ENCODE measurements at places on chromosomes 11 and 22.

GRCh38 chr11:33722590-33723234, 13.5 kb downstream of the CD59 start:
- no peak for DNase-seq

- no peak for DNase-seq
Measured at GRCh38 chr11:61134801-61135257, 26.4 kb downstream of the VPS37C start.

- DNase-seq, result no peak
Measured at GRCh38 chr22:43921370-43921769, 2.2 kb upstream of the PNPLA3 start.

GRCh38 chr11:66335531-66336233, 552 bp downstream of the RIN1 start:
- DNase-seq, result peak; percentile 67

DNA sequence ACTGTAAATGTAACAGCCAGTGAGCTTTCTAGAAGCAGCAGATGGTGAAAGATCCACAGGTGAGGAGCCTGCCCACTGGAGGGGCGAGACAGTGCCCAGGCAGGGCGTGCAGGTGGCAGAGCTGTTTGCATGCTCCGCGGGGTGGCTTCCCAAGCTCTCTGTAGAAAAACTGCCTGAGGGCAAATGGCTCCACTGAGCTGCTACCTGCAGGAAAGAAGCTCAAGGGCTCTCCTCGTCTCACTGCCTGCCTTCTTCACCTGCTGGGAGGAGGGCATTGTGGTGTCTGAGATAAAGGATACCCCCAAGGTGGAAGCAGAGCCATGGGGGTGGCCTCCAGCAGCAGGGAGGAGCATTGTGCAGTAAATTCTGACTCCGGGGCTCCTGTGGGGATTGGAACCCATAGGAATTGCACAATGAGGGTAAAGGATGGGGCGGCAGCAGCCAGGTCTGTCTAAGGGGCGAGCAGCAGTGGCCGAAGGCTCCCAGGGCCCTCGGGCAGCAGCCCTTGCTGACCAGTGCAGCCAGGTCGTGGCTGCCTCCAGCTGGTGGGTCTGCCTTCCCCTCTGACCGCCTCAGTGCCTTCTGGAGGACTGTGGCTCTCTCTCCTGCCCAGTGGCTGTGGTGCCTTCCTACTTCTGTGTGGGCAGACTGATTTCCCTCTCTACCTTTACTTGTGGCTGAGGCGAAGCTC, 28.0 kb upstream of the CABP7 start:
- DNase-seq, result no peak

DNA sequence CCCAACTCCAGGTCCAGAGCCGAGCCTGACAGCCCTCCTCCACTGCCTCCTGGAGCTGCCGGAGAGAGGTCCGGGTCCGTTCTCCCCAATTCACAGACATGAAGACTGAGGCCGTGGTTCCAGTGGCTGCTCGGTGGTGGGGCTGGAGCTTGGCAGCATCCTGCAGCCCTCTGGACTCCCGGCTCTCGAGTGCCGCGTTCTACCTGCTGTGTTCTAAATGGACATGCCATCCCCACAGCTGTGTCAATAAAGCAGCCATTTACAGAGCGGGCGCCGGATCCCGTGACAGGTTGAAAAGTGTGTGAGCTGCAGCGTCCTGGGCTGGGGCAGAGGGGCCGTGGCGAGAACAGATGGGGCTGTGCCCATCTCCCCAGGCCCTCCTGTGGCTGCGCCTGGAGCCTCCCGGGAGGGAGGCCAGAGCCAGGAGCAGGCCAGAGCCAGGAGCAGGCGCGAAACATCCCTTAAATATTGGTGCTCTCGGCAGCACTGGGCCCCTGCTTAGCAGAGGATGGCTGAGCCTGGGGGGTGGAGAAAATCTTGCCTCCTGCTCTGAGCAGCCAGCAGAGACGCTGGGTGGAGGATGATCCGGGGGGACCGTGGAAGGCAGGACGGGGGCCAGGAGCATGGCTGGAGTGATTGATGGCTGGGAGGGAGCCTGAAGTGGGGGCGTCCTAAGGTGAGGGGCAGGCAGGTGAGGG, 46.2 kb downstream of the FLRT1 start:
- no peak for DNase-seq

DNA sequence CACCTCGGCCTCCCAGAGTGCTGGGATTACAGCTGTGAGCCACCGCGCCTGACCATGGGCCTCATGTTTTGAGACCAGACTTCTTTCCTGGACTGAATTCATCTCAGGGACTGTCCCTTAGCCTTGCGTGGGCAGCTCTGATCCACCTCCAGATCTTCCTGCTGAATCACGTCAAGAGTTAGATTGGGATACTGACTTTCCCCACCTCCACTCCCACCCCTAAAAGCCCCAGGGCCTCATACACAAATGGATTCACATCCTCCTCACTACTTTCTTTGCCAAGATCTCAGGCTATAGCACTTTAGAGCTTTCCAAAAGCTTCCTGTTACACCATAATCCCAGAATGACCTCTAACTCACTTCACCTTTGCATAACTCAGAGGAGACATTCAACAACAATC, 12.1 kb downstream of the CCDC87 start:
- DNase-seq, result no peak

DNA sequence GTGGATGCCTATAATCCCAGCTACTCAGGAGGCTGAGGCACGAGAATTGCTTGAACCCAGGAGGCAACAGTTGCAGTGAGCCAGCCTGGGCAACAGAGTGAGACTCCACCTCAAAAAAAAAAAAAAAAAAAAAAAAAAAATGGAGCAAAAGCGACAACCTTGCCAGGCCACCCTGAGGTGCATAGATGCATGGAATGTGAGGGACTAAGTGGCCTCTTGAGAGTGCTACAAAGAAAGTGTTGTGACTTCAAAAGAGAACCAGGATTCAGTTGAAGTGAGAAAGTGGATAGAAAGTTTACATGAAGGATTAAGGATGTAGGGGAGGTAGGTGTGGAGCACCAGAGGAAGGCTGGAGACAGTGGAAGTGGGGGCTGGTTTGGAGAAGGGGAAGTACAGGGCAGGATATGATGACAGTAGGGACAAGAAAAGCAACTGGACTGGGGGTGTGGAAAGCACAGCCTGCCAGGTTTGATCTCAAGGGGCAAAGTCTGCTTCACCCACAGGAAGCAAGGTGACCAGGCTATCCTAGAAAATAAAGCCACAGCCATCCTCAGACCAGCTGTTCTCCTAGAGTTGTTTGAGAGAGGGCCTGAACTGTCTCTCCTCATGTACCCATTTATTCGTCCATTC, 36.0 kb upstream of the OLFML1 start:
- no peak for DNase-seq

- DNase-seq, result no peak
Measured at GRCh38 chr22:44895296-44896055, 114.3 kb downstream of the PHF21B start.

DNA sequence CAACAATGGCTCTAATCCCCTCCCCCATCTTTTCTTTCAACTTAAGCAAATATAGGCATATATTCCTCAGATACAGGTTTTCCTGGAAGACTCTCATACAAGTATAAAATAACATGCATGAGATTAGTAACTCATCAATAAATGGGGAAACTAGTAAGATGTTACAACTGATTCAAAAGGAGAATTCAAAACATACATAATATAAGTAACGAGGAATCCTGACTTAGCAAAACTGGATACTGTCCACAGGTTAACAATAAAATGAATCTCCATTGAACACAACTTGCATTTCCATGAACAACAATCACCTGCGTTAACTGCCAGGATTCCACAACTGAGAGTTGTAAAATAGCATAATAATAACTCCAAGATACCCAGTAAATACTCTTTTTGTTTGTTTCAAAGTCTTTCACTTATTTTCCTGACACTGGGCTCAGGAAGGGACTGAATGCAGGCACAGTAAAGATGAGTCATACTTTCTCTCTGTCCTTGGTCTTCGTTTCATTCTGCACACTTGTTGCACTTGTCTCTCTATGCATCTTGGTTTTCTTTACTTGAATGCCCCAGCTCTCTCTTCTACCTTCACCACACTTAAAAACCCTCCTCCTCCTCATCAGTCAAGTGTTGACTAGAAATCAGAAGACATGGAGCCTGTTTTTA, 8.1 kb downstream of the APIP start:
- no peak for DNase-seq

DNA sequence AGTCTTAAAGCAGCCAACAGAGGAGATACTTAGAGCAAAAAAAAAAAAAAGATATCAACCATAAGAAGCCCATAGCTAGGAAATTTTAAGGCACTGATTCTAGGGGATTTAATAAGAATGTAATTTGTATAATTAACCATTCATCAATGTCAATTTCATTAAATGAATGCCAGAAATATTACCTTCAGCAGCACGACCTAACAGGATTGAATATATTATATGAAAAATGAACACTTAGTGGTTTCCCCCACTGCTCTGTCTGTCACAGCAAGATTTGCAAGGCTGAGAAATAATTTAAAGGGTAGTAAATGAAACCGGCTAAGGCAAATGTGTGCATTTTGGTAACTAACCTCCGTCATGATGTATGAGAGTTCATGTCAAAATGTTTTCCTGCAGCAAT, 319.9 kb downstream of the KIRREL3 start:
- DNase-seq, result no peak

DNA sequence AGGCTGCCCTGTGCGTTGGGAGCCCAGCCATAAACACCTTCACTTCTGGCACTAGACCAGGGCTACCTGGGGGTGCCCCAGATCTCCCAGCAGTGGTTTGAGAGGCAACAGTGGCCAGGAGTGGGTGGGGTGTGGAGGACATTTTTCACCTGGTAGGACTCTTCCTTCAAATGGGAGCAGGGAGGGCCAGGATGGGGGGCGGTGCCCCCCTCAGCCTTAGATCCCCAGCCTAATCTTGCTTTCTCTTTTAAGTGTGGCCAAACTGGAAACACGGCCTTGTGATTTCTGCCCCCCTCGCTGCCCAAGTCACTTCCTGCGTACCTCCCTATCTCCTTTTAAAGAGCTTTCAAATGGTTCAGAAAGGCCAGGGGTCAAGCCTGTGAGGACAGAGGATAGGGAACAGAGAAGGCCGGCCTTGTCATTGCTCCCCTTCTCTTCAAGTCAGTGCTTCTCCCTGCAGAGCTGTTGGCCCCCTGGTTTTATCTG, 800 bp downstream of the KCNJ5 start:
- DNase-seq, result no peak

- DNase-seq, result no peak
Measured at GRCh38 chr22:26374391-26375026, 54.6 kb upstream of the ASPHD2 start.

DNA sequence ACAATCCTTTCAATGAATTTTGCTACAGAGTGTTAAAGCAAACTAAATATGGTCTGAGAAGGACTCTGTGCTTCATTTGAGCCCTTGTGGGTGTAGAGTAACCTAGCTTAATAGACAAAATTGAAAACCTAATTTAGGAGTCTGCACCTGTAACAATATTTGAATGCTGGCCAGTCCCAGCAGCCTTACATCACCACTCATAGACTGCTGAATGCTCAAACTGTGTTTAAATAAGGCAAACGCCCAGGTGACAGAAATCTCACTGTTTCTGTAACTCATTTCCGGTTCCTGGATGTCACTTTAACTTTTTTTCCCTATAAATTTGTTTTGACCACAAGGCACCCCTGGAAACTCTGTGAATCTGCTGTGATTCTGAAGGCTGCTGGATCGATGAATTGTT, 45.5 kb upstream of the GLYATL1B start:
- DNase-seq, result no peak

GRCh38 chr11:86101493-86101892, 32.6 kb upstream of the PICALM start:
- peak; percentile 27 for DNase-seq

GRCh38 chr11:111642542-111642941, 40.3 kb downstream of the SIK2 start:
- DNase-seq, result no peak

DNA sequence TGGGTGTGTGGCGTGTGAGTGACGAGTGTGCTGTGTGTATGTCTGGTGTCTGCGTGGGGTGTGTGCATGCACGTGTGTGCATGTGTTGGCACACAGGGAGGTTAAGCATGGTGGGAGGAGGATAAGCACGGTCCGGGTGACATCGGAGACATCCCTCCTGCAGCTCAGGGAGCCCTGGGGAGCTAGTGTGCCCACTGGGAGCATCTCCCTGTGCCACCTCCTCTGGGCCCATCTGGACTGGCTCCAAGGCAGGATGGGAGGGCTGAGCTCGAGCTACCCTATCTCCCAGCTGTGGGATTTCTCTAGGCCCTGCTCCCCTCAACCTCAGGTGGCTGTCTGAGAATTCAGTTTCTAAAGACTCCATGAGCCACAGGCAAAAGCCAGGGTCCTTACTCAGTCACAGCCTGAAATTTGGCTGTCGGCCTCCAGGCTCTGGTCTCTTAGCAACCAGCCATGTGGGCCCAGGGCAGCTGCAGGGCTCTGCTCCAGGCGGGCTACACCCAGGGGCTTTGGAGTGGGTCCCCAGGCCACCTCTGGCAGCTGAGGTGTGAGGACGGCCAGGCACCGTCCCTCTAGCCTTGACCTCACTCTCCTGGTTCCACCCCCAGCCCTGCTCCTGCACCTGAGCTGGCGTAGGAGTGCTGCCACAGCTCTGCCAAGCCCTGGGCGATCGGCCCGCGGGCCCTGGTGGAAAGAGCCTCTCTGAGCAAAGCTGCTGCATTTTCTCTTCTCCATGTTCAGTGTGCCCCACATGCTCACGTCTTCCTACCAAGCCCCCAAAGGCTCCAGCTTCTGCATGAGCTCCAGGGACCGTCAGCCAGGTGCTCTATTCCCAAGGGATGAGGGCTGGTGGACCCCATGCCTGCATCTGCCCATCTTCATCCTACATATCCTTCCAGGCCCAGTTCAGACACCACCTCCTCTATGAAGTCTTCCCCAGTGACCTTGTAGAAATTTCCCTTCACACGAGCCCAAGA, 39.7 kb downstream of the RTL6 start:
- DNase-seq, result no peak

DNA sequence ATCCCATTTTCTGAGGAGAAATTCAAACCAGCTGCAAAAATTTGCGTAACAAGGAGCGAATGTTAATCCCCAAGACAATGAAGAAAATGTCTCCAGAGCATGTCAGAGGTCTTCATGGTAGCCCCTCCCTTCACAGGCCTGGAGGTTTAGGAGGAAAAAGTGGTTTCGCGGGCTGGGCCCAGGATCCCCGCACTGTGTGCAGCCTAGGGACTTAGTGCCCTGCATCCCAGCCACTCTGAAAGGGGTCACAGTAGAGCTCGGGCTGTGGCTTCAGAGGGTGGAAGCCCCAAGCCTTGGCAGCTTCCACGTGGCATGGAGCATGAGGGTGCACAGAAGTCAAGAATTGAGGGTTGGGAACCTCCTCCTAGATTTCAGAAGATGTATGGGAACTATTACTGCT, 87.4 kb downstream of the BRD1 start:
- no peak for DNase-seq

DNA sequence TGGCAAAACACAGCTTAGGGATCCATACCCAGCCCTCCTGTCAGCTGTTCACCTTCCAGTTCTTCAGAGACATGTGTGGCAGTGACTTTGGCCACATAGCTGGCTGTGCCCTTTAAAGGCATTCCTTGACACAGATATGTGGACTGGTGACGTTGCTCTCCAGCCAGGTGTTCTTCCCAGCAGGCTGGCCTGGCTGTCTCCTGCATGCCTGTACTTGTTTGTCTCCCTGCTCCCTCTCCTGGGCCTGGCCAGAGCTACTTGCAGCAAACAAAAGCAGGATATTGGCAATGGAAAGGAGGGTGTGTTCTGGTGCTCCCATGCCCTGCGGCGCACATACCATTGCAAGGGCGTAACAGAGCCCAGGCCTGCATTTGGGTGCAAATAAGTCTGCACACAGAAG, 38.3 kb downstream of the PIK3IP1 start:
- DNase-seq, result no peak

All from NCI-H226 (cell line).